ENCODE measurements at places on chromosomes 6 and 20.

GRCh38 chr6:142296975-142297604 lies 4.7 kb upstream of the ADGRG6 start:
- DNase-seq: no peak

DNA sequence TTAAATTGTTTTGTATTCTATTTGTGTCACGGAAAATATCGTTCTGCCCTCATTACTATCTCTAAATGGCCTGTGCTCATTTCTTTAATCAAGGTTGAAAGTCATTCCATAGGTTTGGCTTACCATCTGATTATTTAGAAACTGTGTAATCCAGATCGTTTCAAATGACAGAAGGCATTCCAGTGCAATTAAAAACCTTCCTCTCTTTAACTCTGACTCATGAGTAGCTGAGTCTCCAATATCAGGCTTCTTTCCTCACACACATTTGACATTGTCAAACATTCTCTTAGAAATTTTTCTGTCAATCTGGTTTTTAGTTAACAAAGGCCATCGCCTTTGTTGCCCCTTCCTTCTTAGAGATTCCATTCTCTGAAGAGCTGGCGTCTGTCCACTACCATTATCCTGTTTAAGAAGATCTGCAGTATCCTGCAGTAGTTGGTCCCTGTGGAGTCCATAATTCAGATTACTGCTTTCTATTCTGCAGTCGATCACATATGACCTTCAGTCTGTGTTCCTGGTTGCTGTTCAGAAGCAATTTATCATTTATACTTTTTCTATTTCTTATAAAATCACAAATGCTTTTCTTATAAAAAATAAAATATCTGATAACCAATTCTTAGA lies 3.9 kb upstream of the TRDN start:
- no peak for DNase-seq

- no peak for DNase-seq
These were observed 478.4 kb upstream of the SOX4 start for GRCh38 chr6:21115111-21115510.

GRCh38 chr6:73942592-73943186 lies 246.7 kb downstream of the CD109 start:
- DNase-seq: no peak

GRCh38 chr6:156807795-156808194 lies 30.6 kb downstream of the ARID1B start:
- DNase-seq: no peak

- no peak for DNase-seq
These were observed 383.3 kb upstream of the CITED2 start for GRCh38 chr6:139757784-139758183.

- DNase-seq: no peak
These were observed 267.9 kb downstream of the DLL1 start for GRCh38 chr6:170022827-170023619.

DNA sequence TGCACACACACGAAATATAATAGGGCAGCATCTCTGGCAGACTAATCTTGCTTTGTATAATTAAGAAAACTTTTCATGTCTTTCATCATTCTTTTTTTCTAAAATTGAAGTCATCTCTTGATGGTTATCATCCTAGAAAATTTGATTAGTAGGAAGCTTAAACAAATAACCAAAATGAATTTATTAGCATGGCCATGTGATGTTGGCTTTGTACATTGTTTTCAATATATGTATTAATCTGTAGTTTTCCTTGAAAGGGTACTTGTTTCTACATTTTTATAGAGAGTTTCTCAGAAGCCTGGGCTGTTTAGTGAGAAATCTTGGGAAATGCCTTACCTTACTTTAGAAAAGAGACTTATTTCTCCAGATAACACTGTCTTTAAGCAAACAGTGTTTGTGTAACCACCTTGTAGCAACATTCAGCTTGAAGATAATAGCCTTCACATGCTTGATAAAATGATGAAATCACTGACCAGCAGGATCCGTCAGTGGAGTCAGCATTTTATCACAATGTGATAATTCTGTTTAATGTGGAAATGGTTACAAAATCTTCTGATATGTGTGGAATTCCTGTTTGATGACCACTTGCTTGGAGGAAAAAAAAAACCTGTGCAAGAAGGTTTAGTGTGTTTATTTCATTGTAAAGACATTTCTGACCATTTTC lies 147.8 kb downstream of the MACROD2 start:
- DNase-seq: no peak

GRCh38 chr6:150142097-150142669 lies 661 bp upstream of the PPP1R14C start:
- no peak for DNase-seq

- DNase-seq: no peak
These were observed 50.0 kb downstream of the DCDC2 start for GRCh38 chr6:24307881-24308280.

GRCh38 chr6:113115196-113115595 lies 741.9 kb upstream of the MARCKS start:
- DNase-seq: no peak

DNA sequence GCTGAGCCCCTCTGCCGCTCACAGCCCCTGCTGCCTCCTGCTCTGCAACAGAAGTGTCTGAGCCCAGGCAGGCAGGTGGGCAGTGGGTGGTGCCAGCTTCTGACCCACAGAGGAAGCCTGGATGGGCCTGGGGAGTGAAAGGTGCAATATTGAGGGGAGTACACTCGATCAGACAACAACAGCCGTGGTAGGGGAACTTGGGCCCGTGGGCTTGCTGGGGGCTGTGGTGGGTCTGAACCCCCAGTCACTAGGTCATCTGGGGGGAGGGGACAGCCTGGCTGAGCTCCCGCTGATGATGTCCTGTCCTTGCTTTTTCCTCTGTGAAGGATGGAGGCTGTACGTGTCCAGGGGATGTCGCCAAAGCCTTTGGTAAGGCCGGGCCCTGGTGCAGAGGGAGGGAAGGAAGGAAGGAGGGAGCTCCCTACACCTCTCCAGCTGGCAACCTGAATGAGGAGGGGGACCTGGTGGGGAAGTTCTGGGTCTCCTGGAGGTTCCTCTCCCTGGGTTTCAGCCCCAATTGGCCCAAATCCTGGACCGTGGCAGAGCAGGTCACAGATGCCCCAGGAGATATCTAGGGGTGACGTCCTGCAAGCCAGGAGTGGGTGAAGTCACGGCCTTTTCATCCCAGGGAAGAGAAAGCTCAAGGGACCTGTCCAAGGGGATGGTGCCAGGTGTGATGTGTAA lies 47.2 kb downstream of the GMPR start:
- no peak for DNase-seq

DNA sequence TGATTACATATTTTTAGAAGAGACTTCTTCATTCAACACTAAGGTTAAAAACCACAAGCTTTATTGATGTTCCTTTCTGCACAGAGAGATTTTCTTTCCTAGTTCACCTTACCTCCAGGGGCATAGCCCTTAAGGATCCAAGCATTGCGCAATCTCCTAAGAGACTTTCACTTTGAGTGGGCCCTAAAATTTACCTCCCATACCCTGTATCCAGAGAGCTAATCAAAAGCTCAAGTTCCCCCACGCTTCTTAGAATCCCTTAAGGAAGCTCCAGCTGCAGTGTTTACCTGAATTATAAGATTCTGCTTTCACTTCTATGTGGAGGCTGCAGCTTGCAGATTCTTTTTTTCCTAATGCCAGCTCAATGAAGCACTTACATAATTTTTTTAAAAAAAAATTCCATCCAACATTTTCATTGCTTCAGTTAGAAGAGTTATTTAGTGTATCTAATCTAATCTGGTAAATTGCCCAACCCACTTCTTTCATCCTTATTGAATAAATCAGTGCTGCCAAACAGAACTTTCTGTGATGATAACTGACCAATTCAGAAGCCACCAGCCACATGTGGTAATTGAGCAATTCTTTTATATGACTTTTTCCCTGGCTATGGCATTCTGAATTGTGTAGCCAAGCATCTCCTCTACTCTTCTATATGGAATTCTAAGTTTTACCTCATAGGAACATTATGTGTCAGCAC lies 24.6 kb upstream of the SPTLC3 start:
- DNase-seq: no peak

- no peak for DNase-seq
These were observed 49.0 kb upstream of the CDYL start for GRCh38 chr6:4727217-4727616.

DNA sequence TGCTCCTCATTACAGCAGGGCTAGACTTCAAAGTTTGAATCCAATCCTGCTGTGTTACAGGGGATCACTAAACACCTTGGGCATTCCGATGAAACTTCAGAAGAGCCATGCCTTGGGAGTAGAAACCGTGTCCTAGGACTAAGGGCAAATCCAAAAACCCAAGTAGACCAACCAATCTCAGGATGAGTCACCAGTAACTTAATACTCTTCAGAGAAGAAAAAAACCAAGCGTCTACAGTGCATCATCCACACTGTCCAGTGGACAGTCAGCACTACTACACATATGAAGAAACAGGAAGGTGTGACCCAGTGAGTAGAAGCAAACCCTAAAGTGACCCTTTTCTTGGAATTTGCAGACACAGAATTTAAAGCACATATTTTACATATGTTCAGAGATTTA lies 39.5 kb upstream of the VAPB start:
- DNase-seq: no peak

- DNase-seq: no peak
These were observed 73.2 kb downstream of the LY86 start for GRCh38 chr6:6661684-6662083.

DNA sequence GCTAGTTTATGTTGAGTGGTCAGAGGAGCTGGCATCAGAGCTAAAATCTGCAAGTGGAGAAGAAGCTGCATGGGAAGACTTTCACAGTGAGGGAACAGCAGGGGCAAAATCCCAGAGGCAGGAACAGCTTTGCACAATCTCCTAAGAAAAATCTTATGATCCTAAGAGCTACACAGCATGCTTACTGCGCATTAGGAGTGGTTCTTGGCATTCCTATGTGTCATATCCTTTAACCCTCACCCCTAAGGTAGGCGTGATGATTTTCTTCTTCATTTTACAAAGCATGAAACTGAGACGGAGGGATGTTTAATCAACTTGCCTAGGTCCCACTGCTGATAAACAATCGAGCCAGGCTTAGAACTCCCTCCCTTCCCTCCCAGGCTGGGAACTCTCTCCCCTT lies 313.6 kb upstream of the SULF2 start:
- DNase-seq: no peak

DNA sequence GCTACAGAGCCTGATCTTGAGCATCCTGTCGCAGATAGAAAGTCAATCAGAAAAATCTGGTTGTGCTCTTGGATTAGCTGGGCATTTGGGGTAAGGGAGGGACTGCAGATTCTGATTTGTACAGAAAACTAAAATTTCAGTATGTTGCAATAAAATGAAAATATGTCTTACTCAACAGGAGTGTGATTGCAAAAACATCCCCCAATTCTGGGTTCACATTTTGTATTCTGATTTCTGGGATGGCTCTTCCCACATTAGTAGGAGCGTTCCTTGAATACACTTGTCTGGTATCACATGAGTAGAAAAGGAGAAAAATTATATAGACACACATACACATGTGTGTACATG lies 40.5 kb downstream of the PANK2 start:
- no peak for DNase-seq

- no peak for DNase-seq
These were observed 10.5 kb downstream of the CDH4 start for GRCh38 chr20:61262514-61262913.

DNA sequence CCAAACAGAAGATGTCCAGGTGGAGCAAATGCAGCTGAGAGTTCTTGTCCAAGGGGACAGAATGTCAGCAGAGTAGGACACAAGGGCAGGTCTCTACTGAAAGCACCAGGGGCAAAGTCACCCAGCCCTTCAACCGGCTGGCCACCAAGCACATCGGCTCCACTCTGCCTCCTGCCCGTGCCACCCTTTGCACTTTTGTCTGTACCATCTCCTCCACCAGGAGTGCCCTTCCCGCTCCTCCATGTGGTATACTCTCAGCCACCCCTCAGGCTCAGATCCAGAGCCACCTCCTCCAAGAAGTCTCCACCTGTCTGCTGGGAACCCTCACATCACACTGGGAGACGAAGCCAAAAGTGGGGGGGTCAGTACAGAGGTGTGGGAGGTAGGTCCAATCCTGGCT lies 4.1 kb upstream of the HSPA12B start:
- no peak for DNase-seq

- DNase-seq: no peak
These were observed 3.4 kb upstream of the HEY2 start for GRCh38 chr6:125746019-125746414.

DNA sequence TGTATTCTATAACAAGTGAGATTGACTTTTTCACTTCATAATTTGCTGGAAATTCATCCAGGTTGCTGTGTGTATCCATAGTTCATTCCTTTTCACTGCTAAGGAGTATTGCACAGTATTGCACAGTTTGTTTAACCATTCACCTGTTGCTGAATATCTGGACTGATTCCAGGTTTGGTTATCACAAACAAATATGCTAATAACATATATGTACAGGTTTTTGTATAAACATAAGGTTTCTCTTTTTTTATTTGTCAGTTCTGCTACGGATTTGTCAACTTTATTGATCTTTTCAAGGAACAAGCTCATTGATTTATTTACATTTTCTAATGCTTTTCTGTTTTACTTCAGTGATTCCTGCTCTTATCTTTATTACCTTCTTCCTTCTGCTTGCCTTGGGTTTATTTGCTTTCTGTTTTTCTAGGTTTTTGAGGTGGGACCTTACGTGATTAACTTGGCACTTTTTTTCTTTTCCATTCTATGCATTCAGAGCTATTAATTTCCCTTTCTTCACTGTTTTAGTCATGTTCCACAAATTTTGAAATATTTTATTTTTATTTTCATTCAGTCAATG lies 117.0 kb upstream of the OGFRL1 start:
- peak; percentile 6 for DNase-seq

- no peak for DNase-seq
These were observed 78.7 kb upstream of the BTN3A2 start for GRCh38 chr6:26286168-26286877.

GRCh38 chr6:131966443-131966842 lies 15.3 kb upstream of the CCN2 start:
- no peak for DNase-seq

DNA sequence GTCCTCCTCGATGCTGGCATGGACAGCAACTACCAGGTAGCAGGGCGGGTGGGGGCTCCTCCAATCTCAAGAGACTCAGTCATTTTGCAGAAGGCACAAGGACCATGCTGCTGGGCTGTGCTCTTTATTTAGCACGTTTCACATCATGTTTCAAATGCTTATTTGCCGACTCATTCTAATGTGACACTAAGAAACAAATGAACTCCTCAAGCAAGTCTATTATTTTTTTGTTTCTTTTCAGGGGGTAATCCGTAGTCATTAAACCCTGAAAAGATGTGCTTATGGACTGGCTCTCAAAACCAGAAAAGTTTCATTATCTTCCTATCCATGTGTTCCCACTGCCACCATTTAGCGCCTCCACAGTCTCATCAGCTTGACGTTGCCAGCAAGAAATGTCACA lies 92.9 kb downstream of the ANKS1A start:
- no peak for DNase-seq

DNA sequence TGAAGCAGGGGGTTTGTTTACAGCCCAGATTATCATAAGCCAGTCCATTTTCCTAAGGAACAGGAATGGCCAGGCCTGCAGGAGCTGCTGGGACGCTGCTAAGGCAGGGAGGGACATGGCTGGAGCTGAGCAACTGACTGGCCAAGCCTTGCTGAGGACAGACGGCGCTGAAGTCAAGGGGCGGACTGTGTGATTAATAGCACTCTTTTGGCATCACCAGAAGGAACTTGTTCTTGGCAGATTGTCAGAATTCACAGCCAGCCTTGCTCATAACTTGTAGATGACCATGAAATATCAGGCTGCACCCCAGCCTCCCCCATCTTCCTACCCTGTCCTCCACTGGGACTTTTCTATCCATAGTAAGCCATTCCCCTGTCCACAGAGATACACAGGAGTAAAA lies 218.8 kb upstream of the RNF24 start:
- DNase-seq: peak; percentile 67
